ENCODE measurements at places on chromosomes 2 and 18.

GRCh38 chr2:57558312-57558711 is 488.3 kb upstream of the VRK2 start:
- no peak for DNase-seq

DNA sequence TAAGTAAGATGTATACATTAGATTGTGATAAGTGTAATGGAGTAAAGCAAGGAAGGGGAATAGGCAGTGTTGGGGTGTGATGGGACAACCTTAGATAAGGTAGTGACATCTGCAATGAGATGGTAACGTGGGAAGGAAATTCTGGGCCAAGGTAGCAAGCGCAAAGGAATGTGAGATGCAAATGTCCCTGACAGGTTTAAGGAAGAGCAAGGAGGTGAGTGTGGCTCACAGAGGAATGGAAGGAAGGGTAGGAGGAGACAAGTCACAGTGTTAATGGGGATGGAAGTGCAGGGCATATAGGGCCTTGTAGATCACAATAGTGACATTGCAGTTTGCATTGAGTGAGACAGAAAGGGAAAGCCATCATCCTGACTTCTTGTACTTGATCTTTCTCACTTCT is 170.9 kb upstream of the FAM98A start:
- no peak for DNase-seq

GRCh38 chr18:23963443-23964165 is 51.0 kb upstream of the TTC39C start:
- peak; percentile 30 for DNase-seq

DNA sequence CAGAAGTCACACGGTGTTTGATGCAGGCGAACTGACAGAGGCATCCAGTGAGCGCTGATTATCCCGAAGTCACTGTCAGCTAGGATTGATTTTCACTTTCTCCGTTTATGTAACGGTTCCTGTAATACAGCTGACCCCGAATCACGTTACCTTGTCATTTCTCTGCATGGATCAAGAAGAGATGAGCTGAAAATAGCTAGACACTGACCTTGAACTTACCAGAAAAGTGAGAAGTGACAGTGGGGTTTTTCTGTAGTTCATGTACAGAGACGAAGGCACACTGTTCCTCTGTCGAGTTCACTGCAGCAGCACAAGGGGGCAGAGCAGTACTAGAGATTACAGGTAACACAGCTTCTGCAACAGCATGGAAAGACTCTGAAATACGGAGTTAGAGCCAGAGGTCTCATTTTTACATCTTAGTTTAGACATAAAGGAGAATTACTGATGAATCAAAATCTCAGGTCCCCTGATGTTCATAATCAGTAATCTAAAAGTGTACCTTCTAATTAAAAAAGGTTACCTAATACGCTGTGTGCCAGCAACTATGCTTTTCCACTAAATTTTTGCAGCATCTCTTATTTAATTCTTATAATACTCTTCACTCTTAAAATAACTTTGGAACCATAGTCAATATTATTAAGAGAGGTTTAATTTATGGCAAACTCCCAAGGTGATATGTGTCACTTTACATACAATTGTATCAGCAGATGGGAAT is 33.1 kb downstream of the ARHGAP15 start:
- peak; percentile 62 for DNase-seq

- no peak for DNase-seq
Measured at GRCh38 chr2:204958371-204958770, 413.1 kb downstream of the PARD3B start.

DNA sequence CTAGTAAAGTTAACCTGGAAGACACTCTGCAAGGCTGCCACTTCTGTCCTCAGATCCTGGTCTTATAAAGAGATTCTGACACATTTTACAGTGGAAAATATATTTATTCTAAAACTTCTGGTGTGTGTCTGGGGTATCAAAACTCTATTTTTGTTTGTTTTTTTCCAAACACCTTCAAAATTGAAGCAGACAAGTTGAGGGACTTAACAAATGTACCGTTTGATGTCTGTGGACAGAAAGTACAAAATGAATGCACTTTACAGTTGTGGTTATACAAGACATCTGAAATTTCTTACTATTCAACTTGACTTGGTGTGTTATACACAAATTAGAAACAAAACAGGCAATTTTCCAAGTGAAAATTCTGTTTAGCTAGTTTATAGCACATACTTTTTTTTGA is 823.2 kb upstream of the SALL3 start:
- DNase-seq, result no peak

- DNase-seq, result no peak
Measured at GRCh38 chr18:8963876-8964275, 138.6 kb upstream of the NDUFV2 start.

DNA sequence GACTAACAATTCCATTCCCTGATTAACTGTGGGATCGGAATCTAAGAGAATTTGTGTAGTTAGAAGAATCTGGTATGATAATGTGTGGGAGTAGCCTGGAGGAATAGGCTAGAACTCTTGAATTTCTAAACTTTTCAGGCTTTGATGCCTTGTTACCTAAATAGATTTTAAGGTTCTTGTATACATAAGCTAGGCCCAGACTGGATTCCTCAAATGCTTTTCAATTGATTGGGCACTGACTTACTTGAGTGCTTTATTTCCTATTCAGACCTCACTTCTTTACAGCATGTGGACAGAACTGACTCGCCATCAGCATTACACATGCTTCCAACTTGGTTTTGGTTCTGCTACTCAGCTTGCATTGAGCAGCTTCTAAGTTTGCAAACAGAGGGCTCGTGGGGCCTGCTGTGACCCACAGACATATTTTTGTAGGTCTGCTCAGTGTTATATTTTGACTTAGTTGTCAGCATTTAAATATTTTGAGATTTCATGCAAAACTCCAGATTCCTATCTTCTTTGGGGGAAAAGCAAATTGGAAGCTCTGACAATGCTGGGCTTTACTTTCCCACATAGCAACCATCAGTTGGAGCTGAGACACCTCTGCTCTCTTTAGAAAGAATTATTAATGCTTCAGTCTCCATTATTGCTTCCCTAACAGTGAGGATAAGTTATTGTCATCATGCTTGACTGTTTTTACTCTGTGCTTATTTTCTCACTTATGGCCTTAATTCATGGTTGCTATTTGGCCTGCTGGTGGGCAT is 5.7 kb downstream of the PARD3B start:
- no peak for DNase-seq

- no peak for DNase-seq
Measured at GRCh38 chr2:205633994-205634393, 48.3 kb upstream of the NRP2 start.

DNA sequence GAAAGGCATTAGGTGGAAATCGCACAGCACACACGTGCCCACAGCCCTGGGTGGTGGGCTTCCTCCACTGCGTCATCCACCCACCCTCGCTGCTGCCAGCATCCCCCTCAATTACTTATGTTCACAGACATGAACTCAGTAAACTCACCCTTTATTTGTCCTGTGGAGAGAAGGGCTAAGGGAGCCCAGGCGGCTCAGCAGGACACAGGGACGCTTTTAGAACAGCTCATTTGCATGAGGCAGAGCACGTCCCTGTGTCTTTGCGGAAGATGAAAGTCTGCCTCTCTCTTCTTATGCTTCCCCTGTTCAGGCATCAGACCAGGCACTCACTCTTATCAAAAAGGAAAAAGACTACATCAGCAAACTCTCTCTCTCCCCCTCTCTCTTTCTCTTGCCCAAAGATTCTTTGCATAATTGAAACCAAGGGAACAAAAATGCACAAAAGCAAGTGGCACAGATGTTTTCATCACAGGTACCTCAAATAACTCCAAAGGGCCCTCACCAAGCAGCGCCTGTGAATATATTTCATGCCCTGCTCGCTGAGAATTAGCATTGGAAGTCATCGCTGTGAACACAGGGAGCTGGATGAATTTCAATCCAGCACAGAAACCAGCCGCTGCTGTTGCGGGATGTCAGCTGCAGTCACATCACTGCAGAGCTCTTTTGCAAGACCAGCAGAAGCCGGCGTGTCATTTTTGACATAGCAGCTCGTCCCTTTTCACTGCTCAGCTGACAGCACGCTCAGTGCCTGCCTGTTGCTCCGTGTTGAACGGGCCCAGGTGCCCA is 376.3 kb upstream of the MYT1L start:
- no peak for DNase-seq

DNA sequence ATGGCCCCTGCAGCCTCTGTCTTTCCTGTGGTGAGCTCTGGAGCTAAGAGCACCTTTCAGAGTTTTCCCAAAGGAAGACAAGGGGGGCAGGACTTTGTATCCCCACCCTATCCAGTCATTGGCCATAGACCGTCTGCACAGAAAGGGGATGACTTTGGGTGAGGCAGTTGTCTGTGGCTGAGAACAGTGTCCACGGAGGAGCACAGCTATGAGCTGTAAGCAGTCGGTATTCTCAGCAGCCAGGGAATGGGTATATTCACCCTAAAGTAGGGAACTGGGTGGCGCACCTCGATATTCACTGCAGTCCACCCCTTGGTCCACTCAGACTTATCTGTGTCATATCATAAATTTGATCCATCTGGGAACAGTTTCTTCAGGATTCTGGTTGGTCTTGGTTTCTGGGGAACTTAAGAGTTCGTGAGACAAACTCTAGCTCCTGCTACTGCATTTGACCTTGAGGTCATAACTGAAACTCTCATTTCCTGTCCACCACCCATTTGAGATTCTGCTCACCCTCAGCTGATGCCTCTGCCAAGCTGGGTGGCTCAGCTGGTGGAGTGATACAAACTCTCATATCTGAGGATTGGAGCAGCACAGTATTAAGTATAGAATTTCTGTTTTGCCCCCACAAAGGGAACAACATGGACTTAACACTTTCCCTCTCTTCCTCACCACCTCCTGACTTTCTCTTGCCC is 45.2 kb upstream of the SCG2 start:
- DNase-seq, result no peak

GRCh38 chr18:35968278-35968880 is 4.1 kb upstream of the RMP24 start:
- no peak for DNase-seq

GRCh38 chr2:147214914-147215313 is 629.9 kb upstream of the ACVR2A start:
- no peak for DNase-seq

GRCh38 chr2:128497461-128497860 is 178.8 kb upstream of the HS6ST1 start:
- DNase-seq, result no peak

GRCh38 chr2:172253190-172254052 is 150.7 kb upstream of the DLX2 start:
- DNase-seq, result peak; percentile 99

GRCh38 chr2:46296216-46296839 is 879 bp upstream of the EPAS1 start:
- peak; percentile 39 for DNase-seq

- DNase-seq, result no peak
Measured at GRCh38 chr2:11698009-11698922, 28.3 kb upstream of the NTSR2 start.

GRCh38 chr18:79528846-79529245 is 133.1 kb downstream of the NFATC1 start:
- DNase-seq, result peak; percentile 49

DNA sequence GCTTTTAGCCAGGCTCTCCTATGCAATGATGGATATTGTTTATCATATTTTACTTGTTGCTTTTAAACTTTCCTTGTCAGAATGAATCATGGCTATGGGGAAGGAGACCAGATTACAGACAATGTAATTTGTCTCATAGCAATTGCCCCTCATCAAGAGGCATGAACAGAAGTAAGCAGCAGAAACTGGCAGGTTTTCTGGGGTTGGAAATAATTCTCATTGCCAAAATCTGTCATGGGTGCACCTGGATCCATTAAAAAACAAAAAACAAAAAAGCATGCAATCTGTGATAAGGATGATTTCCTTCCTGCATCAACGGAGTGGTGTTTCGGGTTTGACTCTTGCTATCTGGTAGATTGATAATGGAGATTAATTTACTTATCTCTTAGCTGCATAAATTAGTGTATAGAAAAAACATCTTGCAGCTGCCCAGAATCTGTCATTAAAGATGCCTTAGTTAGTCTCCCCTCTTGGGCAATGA is 419.6 kb downstream of the SOX11 start:
- DNase-seq, result no peak

DNA sequence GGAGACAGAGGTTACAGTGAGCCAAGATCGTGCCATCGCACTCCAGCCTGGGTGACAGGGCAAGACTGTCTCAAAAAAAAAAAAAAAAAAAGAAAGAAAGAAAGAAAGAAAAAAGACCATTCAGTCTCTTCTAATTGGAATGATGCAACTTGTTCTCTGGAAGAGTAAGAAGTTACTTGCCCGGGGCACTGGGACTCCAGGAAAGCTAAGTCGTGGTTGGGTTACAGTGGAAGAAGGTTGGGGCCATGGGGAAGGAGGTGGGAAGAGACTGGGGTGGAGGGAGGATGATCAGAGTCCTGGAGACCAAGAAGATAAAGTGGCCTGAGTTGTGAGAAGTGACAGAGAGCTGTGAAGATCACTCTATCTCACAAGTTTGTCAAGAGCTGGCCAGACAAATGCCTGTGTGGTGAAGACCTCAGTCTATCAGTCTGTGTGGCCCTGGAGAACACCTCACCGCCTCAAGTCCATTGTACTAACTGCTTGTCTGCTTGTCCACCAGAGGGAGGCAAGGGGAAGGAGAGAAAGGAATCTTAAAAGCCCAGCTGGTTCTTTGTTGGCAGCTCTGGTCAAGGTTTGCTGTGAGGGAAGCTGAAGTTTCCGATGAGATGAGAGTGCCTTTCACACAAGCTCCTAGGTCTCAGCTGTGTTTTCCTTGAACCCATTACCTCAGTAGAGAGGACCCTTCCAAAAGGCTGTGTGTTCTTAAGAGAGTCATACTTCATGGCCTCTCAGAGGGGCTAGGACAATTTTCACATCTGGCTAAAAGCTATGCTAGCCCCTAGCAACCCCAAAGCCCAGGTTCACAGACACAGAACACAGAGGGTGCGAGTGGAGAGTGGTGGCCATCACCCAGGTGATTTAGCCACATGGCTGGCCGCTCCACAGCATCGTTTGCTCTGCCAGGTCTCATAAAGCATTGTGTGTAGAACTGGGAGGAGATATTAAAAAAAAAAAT is 72.0 kb upstream of the TMEM178A start:
- DNase-seq, result peak; percentile 50

DNA sequence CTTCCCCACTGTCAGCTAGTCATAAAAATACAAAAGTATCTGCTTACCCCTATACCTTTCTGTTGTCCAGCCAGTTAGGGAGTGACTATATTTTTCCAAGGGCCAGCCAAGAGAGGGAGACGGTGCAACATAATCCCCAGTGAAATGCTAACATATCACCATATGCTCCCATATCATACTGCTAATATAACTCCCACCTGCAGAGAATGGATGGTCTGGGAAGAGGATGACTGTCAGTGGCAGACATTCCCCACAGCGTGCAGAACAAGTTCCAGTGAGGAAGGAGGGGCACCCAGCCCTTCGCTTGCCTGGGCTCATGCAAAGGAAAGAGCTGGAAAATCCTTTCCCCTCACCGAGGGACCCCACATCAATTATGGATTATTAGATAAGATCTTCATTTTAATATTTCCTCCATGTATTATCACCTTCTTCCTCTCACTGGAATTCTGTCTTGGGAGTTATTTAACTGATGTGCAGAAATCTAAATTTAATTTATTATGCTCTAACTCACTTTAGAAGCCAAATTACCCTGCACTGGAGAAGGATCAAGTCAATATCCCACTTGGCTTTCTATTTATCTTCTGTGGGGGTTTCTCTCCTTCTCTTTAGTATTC is 135.6 kb downstream of the GALNT14 start:
- DNase-seq, result no peak

- DNase-seq, result no peak
Measured at GRCh38 chr2:74843433-74843832, 9.5 kb downstream of the HK2 start.

GRCh38 chr2:551621-552020 is 125.6 kb downstream of the TMEM18 start:
- DNase-seq, result no peak
